ENCODE measurements at places on chromosomes 11 and 22. TPM values are rescaled to one million over a fixed set of nuclear protein-coding genes. Genes with fewer than 3 reads are reported as not detected.

- DNase-seq, result no peak
These were observed 11.0 kb upstream of the TMEM121B start for GRCh38 chr22:17132112-17132511.

DNA sequence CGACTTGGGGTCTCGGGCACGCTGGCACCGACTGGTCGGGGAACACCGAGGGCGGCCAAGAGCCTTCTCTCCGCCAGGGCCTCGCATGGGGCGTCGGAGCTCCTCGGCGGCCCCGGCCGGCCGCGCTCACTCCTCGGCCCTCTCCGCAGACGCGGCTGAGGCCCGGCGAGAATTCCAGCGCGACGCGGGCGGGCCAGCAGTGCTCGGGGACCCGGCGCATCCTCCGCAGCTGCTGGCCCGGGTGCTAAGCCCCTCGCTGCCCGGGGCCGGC lies 5.6 kb downstream of the TBX1 start:
- no peak for DNase-seq

- DNase-seq, result no peak
These were observed 48.0 kb upstream of the CARS1 start for GRCh38 chr11:3104961-3105790.

The TRIM66 gene
- 8.6 TPM for total RNA-seq

- no peak for DNase-seq
These were observed at the start of gene CCDC89 for GRCh38 chr11:85685820-85686459. TSS of gene CCDC89 (minus strand) at chr11:85686195. CDS start at chr11:85686130, 65 bp downstream.

DNA sequence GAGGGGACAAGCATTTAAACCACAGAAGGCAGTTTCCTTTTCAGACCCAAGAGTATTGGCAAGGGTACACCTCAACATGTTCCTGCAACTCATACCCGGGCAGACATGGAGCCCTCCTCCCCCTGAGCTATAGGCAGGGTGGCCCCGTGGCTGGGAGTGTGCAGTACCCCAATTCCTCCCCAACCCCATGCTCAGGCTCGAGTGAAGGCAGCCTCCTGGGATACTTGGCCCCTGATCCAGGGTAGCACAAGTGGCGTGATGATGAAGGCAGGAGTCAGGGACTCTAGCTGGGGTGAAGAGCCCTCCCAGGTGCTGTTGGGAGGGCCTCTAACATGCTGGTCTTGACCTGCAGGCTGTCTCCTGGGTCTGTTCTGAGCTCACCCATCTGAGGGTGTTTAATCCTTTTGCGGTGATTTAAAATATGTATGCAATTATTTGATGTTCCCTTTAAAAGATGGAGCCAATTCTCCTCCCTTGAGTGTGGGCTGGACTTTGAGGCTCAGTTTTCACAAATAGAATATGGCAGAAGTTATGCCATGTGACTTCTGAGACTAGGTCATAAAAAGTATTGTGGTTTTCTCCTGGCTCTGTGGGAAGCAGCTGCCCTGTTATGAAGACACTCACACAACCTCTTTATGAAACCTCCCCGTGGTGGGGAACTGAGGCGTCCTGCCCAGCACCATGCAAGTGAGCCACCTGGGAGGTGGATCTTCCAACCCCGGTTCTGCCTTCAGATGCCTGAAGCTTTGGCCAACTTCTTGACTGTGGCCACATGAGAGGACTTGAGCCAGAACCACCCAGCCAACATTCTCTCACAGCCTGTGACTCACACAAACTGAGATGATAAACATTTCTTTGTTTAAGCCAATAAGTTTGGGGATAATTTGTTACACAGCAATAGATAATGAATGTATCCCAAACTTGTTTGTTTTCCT lies 54.7 kb upstream of the NECTIN1 start:
- DNase-seq, result no peak
